ENCODE measurements at places on chromosomes 2 and 18.

GRCh38 chr2:129464036-129464435 lies 515.4 kb upstream of the RAB6C start:
- peak; percentile 8 for DNase-seq

DNA sequence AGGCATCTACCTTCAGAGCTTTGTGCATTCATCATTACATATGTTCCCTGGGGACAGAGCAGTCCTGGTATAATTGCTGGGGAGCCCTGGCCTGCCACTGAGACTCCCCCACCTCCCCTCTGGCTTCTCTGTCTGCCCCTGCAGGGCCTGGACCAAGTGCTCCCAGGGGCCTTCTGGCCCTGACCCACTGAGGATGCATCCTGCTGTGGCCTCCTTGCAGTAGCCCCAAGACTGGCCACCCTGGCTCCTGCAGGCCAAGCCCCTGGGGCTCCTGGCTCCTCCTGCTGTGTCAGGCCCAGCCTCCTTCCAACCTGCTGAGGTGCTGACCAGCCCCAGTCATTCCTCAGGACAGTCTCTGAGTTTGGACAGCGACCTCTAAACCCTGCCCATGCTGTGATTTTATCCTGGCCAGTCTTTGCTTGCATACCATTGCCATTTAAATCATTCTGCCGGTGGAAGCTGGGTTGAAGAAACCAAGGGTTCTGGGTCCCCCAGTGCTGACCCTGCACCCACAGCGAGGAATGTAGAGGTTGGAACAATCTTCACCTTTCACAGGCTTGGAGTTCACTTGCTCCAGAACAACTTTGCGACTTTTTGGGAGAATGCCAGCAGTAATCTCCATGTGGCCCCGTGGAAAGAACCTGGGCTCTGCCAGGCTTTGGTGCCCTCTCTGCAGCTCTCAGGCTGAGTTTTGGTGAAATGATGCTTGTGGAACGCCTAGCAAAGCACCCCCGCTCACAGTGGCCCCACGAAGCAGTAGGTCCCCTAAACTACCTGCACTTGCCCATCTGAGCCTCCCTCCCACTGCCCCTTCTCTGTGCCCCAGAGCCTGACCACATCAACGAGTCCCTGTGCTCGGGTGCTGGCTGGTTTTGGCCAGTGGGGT lies 167.3 kb upstream of the GLI2 start:
- DNase-seq: no peak

GRCh38 chr18:76750917-76751890 lies 71.2 kb upstream of the ZNF236 start:
- no peak for DNase-seq

- DNase-seq: no peak
Observed at GRCh38 chr2:62768615-62769014, 63.1 kb downstream of the EHBP1 start.

- DNase-seq: no peak
Observed at GRCh38 chr2:190763901-190764514, 115.1 kb downstream of the NAB1 start.

DNA sequence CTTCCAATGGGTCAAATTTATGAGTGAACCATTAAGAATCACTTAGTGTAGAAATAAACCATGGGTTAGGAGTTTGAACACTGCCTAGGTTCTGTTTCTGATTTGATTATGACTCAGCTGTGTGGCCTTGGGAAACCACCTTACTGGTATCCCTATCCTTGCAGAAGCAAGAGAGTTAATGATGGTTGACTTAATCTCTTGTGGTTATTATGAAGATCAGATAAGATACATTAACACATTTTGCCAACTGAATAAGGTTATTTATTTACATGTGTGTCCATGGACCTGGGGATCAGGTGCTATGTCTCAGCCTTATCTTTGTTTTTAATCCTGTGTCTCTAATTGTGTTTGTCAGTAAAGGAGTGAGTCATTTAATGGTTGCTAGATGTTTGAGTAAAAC lies 5.4 kb upstream of the KCNJ13 start:
- no peak for DNase-seq

GRCh38 chr2:107588181-107588580 lies 238.5 kb upstream of the RGPD4 start:
- no peak for DNase-seq

DNA sequence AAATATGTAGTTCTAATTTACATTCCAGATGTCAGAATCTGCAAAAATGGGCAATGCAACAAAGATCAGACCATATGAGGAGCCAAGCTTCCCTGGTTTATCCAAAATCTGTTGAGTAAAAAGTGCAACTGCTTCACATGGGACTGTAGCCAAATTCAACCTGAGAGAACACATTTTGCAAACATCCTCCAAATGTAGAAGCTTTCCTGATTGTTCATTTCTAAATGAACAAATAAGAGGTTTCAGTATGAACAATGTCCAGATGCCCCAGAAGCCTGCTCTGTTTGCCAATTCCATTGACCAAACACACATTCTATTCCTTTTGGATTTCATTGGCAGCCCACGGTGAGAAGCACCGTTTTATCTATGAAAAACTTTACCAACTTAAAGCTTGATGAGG lies 117.9 kb upstream of the OSR1 start:
- DNase-seq: no peak

DNA sequence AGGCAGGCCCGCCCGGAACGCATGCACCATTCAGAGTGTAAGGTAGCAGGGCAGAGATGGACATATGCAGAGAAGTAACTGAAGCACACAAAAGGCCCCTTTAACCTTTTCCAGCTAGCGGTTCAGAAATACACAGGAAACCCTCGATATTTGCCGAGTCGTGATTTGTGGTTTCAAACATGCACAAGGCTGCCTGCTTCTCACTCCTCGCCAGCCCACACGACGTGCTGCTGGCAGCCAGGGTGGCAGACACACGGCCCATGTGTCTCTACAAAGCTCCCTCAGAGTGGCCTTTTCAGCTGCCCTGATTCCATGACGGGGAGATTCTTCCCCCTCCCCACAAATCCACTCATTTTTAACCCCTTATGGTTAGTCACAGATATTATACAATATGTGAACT lies 23.6 kb downstream of the ZBTB7C start:
- no peak for DNase-seq

DNA sequence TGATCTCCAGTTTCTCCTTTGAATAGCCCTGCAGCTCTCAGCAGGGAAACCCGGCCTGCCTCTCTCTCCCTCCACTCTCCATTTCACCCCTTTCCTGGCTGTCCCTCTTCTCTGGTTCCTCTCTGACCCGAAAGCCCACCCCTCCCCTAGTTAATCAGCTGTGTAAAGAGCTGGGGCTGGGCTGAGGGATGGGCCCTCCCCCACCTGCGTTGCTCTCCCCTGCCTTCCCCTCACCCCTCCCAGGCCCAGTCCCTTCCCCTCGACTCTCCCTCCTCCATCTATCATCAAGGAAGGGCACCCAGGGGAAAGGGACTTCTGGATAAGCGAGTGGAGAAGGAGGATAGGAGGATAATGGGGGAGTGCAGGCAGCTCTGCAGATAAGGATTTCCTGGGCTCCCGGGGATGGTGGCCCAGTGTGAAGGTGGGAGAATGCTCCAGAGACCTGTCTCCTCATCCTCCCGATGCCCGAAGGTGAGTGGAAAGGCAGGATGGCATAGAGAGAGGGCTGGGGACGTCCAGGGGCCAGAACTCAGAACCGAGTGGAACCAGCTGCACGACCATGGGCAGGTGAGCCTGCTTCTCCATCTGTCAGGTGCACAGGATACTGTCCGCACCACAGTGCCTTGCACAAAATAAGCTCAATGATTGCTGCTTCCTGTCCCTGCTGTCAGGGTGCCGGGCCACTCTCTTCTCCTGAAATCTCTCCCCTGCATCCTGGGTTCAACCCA lies 12.0 kb downstream of the SLC30A3 start:
- no peak for DNase-seq

GRCh38 chr2:190023860-190024259 lies 38.7 kb downstream of the MSTN start:
- peak; percentile 64 for DNase-seq

DNA sequence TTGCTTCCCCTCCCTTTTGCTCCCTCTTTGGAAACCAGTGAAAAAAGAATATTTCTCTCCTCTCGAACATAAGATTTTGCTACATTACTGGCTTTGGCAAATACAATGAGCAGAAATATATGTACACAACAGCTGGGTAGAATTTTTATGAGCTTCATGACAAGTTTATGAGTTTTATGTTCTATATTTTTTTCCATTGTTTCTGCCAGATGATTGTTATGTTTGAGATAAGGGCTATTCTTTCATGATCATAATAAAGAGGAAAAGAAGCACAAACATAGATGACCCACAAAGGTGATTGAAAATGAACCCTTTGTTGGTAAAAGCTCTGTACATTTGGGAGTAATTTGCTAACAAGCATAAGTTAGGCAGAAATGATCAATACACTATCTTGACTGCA lies 14.8 kb upstream of the TFPI start:
- DNase-seq: no peak

- peak; percentile 91 for DNase-seq
Observed at GRCh38 chr2:134739879-134740301, 21.1 kb upstream of the TMEM163 start.

GRCh38 chr2:106759966-106760365 lies 126.0 kb downstream of the ST6GAL2 start:
- no peak for DNase-seq

DNA sequence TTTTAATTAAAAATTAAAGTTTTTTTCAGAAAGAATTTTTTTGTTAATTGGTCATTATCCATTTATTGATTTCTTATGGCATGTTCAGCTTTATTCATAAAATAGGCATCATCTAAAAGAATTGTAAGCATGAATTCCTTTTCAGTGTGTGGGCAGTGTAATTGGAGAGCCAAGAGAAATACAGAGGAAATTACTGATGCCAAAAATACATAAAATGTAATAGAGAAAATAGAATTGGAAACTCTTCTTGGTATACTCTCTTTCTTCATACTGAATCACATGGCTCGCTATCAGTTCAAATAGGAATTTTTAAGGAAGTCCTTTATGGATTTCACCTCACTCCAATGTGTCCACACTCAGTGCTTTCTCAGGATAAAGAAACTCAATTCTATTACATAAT lies 663.6 kb upstream of the NRXN1 start:
- DNase-seq: no peak

DNA sequence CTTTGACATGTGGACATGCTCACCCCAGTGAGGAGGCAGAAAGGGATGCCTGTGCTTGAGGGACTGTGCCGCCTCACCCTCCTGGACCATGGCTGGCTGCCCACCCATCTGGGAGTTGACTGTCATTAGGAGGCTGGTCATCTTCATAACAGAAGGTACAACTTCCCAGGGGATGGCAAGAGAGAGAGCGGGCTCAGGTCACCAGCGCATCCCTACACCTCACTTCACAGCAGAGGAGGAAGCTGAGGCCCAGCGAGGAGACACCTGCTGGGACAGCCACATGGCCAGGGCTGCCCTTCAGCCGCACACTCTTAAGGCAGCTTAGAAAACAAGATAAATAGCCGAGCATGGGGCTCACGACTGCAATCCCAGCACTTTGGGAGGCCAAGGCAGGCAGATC lies 59.4 kb downstream of the ADCY3 start:
- DNase-seq: no peak

GRCh38 chr2:77018219-77018618 lies 504.0 kb downstream of the LRRTM4 start:
- DNase-seq: no peak

DNA sequence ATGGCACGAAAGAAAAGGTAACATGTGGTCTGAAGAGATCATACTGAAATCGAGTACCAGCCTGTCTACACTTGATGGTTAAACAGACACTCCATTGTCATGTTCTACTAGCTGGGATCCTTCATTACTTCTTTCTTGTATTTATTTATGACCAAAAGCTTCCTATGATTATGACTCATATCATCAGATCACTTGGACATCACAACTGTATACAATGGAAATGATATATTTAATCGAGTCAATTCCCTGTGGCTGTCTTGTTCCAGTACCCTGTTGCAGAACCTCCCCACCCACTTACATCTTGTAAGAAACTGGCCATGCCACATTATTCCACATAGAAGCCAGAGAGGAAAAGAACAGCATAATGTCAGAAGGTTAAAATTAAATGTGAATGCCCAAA lies 358.9 kb downstream of the ZEB2 start:
- no peak for DNase-seq

DNA sequence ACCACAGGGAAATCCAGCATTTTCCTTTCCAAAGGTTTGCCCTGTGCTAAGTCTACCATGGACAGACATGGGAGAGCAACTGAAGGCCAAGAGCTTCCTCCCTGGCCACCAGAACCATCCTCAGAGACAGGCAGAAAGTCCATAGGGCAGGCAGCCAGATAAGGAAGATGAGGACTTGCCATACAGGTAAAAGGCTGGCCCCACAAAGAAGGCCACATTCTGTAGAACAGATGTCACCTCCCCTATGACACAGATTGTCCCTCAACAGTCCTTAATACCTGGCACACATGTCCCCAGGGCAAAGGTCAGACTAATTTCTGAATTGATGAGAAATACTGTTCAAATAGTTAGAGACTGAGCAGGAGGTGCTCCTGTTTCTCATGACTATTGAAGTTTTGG lies 52.0 kb downstream of the FECH start:
- no peak for DNase-seq

DNA sequence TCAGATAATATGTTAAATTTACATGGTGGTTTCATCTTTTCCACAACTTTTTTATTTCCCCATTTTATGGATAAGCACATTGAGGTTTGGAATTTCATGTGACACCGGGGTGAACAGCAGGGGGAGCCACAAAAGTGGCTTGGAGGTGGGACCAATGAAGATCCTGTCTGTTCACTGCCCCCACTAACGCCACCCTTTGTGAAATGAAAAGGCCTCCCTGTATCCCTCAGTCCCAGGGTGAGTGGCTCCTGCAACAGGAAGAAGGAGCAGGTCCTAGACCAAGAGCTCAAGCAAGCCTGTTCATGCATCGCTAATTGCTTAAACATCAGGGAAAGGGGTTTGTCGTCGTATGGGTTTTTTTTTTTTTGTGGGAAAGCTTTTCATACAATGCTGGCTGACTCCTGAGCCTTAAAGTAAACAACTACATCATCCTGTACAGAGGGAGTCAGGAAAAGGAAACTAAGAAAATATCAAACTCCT lies 267.8 kb upstream of the EPAS1 start:
- no peak for DNase-seq

DNA sequence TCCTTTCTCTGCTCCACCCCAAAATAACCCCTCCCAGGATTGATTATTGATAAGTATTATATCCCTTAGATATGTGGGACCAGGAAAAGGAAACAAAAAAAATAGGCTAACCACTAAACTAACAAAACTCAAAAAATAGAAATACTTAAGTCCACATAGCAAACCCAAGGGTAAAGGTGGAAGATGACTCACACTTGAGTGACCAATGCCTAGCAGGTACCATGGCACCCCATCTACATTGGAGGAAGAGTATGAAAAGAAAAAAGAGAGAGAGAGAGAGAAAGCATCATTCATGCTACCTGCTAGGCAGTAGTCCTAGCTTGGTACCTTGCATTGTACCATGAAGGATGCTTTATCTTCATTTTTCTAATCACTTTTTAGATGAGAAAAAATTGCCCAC lies 6.3 kb downstream of the EXOC6B start:
- no peak for DNase-seq

- no peak for DNase-seq
Observed at GRCh38 chr18:24968238-24968775, 383.7 kb downstream of the ZNF521 start.

GRCh38 chr2:182887753-182888415 lies 21.4 kb upstream of the FRZB start:
- DNase-seq: no peak
